ENCODE measurements at places on chromosomes 11 and 22. TPM values are rescaled to one million over a fixed set of nuclear protein-coding genes. Genes with fewer than 3 reads are reported as not detected.

The XKR3 gene
- total RNA-seq: not detected

GRCh38 chr11:17102462-17102861, 25.0 kb upstream of the RPS13 start:
- DNase-seq: no peak

The DRICH1 gene
- total RNA-seq: 0.79 TPM

- DNase-seq: no peak
Measured at GRCh38 chr11:66224226-66224855, 44.1 kb upstream of the RAB1B start.

GRCh38 chr11:78768345-78768744, 193.7 kb upstream of the NARS2 start:
- DNase-seq: no peak

The ADM2 gene
- total RNA-seq: 4.4 TPM

- DNase-seq: no peak
Measured at GRCh38 chr11:11701070-11701469, 79.3 kb upstream of the GALNT18 start.

DNA sequence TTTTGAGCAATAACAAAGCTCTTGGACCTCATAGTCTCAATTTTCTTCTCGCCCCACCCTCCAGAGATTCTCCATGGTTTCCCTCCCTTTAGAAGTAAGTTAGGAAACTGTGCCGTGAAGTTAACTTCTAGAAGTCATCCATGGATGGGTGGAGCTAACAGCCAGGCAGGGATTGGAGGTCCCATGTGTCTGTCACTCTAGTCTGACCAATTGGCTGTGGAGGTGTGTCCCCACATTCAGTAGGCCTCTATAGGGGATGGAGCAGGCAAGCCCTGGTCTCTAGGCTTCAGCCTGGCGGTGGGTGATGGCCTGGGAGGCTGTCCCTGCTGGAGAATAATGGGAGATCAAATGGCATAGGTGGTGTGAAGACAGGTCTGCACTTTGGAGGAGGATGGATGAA, 50.7 kb downstream of the TP53I11 start:
- no peak for DNase-seq

DNA sequence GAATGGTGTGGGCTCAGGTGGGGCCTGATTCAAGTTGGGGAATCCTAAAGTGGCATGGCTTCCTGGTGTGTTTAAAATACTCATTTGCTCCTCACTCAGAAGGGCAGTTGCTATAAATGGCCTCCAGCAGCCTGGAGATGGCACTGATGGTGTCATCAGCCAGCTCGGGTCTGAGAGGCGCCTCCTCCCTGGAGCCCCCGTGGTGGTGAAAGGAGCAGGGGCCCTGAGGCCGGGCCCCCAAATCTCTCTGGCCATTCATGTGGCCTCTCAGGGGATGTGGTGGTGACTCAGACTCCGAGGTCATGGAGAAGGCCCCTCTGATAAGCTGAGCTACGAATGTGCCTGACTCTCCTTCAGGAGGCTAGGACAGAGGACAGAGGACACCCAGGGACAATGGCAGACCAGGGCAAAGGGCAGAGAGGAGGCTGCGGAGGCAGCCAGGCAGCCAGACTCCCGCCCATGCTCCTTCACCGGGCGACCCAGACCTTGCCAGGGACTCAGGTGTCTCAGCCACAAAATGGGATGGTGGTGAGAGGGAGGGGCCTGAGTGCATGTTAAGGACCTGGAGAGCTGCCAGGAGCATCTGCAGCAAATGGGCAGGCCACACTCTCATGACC, 129.2 kb downstream of the CTTN start:
- DNase-seq: no peak

DNA sequence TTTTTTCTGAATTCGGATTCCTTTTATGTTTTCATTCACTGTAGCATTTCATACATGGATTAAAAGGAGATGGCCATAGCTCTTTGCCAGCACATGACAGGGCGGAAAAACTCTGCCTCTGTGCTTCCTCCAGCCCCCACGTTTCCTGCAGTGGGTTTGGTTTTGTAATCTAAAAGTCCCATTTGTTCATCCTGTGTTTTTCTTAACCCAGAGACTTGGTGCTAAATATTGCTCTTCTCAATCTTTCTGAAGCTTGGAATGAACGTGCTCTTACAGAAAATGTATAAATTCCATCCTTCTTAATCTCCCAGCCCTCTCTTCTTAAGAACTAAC, 89.9 kb downstream of the PPP6R3 start:
- no peak for DNase-seq
